ENCODE measurements at places on chromosomes 1 and 21.
A peak's percentile ranks its signal among the peaks of the same experiment; 100 is the strongest.

DNA sequence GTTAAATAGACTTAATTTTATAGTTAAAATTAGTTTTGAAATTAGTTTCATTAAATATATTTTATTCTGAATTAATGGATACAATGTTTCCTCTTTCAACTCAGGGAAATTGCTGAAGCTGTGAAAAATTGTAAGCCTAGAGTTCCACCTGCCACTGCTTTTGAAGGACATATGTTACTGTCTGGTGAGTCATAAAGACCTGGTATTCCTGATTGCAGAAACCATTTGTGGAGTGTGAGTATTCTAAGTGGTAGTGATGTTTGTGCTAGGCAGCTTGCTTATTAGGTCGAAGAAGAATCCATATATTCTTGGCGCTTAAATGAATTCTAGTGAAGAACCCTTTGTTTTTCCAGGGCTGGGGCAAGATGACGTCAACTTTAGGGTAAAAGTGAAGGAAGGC lies 34.0 kb downstream of the MTR start:
- DNase-seq, result no peak

- DNase-seq, result no peak
Observed at GRCh38 chr1:89755591-89755990, 65.2 kb upstream of the LRRC8D start.

GRCh38 chr1:149986486-149987296 lies 23.8 kb downstream of the OTUD7B start:
- no peak for DNase-seq

- no peak for DNase-seq
Observed at GRCh38 chr1:239128541-239128940, 257.8 kb upstream of the CHRM3 start.

- no peak for DNase-seq
Observed at GRCh38 chr1:222991908-222992307, 151.1 kb downstream of the TLR5 start.

DNA sequence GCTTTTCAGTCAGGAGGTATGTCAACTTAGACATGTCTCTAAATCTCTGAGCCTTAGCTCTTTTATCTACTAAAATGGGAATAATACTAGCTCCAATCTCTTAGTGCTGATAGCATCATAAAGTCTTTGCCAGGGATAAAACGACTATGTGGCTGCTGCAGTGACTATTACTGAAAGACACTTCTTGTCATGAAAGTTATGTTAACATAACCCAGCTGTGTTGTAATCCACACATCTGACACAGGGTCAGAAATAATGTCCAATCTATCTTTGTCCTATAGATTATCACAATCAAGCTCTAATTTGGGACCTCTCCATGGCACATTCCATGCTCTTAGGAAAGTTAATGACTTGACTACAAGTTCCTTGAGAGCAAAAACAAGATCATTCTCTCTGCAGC lies 62.8 kb downstream of the JAK1 start:
- DNase-seq, result no peak

GRCh38 chr1:87106144-87106543 lies 191.7 kb downstream of the HS2ST1 start:
- no peak for DNase-seq

- DNase-seq, result no peak
Observed at GRCh38 chr1:57162607-57163261, 196.9 kb upstream of the C8B start.

DNA sequence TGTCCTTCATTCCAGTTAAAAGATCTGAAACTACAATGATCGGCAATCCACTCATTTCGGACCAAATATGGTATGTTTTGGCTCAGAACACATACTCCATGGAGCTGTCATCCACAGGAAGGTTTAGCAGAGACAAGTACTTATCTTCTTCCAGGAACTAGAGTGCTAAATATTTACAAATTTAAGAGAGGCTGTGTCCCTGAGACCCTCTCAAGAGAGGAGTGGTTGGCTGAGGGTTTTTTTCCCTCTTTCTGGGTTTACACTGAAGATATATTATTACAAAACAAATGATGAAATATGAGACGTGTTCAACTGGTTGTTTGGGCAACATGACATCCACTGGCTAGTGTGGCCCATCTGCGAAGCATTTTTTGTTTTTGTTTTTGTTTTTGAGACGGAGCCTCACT lies 25.9 kb upstream of the NID1 start:
- DNase-seq, result no peak

DNA sequence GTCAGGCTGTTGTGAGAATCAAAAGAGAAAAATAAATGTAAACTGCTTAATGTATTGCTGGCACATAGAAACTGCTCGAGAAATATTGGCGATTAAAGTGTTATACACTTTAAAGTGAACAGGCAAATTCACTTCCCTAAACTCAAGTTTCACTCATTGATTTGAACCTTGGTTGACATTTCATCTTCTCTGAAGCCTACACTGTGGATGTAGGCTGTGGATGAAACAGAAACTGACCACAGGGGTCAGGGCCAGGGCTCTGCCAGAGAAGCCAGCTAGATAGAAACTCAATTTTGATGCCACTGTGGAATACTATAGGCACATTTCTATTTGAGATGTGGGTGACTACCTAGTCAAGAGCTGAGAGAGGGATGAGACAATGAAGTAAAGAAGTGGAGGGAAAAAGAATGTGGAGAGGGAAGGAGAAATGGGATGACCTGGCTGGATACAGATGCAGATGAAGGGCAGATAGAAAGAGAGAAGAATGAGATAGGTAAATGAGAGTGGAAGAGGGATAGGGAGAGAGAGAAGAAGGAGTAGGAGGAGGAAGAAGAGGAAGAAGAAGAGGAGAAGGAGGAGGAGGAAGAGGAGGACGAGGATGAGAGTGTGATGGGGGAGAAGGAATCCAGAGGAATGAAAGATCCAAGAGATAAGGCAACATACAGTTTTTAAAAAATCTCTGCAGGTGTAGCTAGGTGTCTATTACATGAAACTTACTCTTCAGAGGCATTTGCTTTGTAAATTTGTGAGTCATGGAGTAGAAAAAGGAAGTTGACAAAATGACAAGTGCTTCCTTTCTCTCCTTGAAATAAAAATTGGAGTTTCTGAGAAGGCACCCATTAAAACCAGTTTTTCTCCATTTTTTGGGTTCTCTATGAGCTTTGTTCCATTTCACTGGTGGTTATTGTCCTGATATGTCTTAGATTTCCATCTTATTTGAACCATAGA lies 17.4 kb upstream of the CD1D start:
- no peak for DNase-seq

- DNase-seq, result no peak
Observed at GRCh38 chr1:171233183-171233582, 15.1 kb upstream of the FMO1 start.

- no peak for DNase-seq
Observed at GRCh38 chr21:44000360-44000759, 11.7 kb upstream of the TRAPPC10 start.

DNA sequence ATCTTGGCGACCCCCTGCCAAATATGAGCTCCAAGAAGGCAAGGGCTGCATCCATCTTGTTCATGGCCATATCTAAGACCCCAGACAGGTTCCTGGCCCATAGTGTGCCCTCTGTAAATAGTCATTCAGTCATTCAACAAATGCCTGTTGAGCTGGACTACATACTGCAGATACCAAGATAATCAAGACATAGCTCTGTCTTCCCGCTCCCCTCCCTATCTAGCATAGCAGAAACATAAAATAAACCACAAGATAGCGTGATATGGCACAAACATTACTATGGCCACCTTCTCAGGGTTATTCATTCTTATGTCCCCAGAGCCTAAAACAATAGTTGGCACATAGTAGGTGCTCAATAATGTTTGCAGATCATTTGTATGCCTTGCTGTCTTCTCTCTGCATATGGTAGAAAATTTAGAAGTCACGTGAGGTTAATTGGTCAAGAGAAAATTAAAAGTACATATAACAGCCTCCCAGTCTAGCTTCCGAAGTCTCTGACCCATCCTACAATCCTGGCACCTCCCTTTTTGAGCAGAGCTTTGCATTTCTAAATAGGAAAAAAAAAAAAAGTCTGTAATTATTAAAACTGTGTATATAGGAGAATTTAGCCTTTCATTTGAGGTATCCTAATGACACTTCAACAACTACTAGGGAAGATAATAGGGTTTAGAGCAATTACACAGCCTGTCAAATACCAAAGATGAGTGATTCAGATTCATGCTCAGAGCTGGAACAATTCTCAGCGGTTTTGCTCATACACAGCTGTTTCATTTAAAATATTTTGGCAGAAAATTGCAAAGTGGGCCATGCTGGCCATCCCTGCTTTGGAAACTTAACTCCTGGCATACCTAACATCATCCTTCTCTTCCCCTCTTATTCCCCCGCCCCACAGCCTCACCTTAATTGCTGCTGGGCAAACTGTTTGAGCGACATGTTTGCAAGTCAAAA lies 219.0 kb downstream of the KAZN start:
- no peak for DNase-seq

DNA sequence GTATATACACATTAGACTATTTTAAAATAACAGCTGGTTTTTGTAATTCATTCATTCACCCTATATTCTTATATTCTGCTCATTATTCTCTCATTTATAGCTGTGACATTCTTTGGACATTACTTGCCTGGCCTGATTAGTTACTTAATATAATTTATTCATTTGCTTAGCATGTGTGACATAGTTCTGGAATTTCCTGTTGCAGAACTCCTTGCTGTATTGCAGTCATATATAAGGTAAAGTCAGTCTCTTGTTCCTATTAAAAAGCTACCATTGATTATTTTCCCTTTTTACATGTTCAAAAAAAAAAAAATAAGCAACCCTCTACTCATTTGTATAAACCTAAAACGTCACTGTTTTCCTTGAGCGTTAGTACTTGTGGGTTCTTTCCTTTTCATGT lies 23.9 kb downstream of the GNAT2 start:
- no peak for DNase-seq

- no peak for DNase-seq
Observed at GRCh38 chr1:240803151-240803550, 191.2 kb upstream of the GREM2 start.

DNA sequence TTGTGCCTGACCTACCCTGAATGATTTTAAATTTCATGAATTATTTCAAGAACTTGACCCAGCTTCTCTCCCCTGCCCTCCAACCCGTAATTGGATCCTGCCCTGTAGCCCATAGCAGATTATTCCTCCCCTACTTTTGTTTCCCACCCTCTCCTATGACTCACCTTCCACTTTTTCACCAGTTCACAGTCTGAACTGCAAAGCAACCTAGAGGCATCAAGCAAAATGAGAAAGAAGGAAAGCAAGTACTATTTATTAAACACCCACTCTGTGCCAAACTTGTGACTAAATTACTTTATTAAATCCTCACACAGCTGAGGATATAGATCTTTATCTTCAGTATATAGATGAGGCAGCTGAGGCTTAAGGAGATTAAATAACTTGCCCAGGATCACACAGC lies 20.7 kb upstream of the IKBKE start:
- DNase-seq, result no peak

GRCh38 chr1:26336477-26337205 lies 17.3 kb downstream of the CRYBG2 start:
- DNase-seq, result no peak

- DNase-seq, result no peak
Observed at GRCh38 chr1:1928231-1929101, 9.4 kb upstream of the TMEM52 start.

DNA sequence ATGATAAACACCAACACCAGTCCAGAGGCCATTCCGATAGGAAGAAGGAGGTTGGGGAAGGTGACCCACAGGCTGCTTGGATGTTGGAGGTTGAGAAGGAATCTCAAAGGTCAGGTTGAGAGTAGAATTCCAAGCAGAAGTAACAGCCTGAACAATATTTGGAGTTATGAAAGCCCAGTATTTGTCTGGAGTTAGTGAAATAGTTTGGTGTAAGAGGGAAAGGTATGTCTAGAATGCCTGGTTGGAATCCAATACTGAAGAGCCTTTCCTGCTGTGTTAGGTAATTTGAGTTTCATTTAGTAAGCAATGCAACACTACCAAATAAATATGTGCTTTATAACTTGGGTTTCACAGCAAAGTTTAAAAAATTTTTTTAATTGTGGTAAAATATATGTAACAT lies 70.5 kb upstream of the MCOLN3 start:
- no peak for DNase-seq

DNA sequence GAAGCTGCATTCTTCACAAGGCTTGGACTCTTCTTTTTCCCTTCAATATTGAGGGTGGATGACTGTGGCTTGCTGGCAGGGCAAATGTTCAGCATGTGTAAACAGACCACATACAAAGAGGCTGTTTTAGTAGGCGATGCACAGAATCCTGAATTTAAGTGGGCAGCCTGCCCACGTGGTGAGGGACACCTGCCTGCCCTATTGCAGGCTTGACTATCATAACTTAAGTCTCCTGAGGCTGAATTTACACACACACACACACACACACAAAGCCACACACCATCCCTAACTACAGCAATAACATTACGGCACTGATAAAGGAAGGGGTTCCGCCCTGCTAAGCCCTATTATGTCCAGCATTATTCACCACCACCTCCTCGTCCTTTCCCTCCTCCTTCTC lies 15.9 kb downstream of the SYT2 start:
- no peak for DNase-seq

DNA sequence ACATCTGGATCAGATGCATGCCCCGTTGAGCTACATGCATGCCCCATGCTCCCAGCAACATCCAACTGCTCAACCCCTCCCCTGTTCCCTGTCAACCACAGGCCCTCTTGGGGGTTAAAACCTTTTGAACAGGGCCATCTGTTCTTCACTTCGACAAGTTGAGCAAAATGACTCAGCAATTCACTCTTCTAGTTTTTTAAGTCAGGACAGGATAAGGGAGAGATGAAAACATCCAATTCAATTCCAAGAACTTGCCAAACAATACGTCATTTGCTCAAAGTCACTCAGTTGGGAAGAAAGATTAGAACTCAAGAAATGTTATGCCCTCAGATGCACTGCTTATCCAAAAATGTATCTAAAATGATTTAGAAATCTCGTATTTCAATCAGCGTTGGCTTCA lies 46.1 kb upstream of the MTF2 start:
- DNase-seq, result peak; percentile 73

DNA sequence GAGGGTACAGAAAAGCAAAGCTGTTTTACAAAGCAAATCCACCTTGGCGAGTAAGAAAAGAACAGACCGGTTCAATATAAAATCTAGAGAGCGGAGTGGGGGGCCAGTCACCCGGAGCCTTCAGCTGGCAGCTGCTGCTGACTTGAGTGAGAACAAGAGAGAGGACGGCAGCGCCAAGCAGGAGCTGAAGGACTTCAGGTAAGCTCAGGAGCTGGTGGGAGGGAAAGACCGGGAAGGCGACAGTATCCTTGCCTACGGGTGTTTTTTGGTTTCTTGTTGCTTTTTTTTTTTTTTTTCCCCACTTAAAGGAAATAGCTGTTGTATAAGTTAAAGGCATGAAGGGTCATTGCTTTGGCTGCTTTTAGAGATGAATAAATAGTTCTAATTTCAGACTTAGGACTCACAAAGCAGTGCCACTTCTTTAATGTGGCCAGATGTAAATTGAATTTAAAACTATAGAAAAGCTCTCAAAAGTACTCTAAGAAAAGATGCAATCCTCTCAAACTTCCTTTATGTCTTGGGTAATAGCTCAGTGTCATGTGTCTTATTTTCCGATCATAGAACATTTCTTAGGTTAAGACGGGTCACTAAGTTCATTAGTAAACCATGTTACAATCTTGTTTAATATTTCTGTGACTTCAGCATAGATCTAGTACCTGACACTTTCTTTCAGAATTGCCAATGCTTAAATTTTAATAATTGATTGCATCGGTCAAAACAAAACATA lies 82.8 kb downstream of the PRDM2 start:
- no peak for DNase-seq
